ENCODE measurements at places on chromosomes 2 and 18.

- peak; percentile 27 for DNase-seq
These were observed 45.1 kb downstream of the RHOB start for GRCh38 chr2:20491739-20492531.

GRCh38 chr2:160650196-160651118 is 156.8 kb upstream of the RBMS1 start:
- DNase-seq: no peak

GRCh38 chr2:29489568-29489967 is 374.4 kb downstream of the CLIP4 start:
- DNase-seq: no peak

- DNase-seq: no peak
These were observed 46.5 kb downstream of the ATIC start for GRCh38 chr2:215358312-215358845.

GRCh38 chr18:65288908-65289307 is 461.9 kb upstream of the CDH7 start:
- DNase-seq: no peak

DNA sequence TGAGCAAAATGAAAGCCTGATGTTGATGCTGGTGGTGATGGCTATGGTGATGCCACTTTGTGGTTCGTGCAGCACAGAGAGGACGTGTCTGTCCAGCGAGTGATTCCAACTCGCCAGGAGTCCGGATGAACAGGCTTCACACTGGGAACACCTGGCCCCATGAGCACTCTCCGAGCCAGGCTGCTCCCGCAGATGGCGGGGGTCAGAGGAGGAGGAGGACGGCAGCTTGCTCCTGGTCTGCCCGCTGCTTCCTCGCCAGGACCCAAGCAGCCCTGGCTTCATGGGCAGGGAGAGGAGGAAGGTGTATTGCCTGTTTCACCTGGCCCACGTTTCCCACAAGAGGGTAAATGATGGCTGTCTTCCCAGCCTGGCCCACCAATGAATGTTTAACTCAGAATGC is 121.6 kb downstream of the MTCL1 start:
- no peak for DNase-seq

DNA sequence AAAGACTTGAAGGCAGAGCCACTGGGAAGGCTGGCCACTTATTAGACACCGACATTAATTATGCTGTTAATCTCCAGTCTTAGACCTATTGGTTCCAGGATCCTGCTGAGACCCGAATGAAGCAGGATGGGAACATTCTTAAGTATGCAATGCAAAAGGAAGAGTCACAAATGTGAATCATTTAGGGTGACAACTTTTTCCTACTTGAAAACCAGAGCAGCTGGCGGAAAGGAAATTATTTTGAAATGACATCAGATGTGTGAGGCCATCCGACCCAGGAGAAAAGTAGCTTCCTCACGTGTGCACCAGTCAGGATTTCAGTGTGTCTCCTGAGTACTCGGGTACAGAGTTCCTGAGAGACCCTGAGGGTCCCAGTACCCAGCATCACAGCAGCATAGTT is 222.9 kb upstream of the NCKAP5 start:
- DNase-seq: no peak

- DNase-seq: no peak
These were observed 6.4 kb downstream of the ASPRV1 start for GRCh38 chr2:69955029-69955428.

- no peak for DNase-seq
These were observed 34.8 kb downstream of the SP110 start for GRCh38 chr2:230184727-230185578.
